GM10248 (cell line): ENCODE measurements at places on chromosomes 12 and 14.

- DNase-seq: no peak
Measured at GRCh38 chr12:104990950-104991349, 4.8 kb downstream of the NOPCHAP1 start.

DNA sequence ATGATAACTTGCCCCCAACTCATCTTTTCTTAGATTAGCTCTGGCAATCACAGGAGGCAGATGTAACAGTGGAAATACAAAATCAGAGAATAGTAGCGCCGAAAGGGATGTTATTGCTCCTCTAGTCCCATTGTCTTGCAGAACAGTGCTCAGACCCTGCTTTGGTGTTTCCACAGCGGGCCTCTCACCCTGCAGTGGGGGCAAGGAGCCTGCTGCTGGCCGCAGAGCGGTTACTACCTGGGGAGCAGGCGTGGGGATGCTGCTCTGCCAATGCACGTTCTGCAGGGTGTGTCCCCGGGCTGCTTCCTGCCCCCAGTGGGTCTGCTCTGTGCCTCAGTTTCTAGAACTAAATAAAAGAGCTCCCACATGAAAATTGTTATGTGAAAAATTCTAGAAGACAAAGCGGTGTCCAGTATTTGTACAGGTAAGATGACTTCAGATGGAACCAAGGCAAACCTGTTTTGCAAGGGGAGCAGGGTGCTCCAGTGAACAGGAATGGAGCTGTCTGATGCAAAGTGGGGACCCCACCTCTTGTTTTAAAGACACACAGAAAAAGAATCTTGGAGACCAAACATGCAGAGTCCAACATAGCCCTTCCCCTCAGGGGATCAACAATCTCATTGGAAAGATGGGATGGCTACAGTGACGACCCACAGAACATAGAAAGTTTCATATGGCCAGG, 35.5 kb downstream of the LRRC74A start:
- DNase-seq: no peak

GRCh38 chr14:103301512-103302354, 32.3 kb upstream of the EIF5 start:
- no peak for DNase-seq

DNA sequence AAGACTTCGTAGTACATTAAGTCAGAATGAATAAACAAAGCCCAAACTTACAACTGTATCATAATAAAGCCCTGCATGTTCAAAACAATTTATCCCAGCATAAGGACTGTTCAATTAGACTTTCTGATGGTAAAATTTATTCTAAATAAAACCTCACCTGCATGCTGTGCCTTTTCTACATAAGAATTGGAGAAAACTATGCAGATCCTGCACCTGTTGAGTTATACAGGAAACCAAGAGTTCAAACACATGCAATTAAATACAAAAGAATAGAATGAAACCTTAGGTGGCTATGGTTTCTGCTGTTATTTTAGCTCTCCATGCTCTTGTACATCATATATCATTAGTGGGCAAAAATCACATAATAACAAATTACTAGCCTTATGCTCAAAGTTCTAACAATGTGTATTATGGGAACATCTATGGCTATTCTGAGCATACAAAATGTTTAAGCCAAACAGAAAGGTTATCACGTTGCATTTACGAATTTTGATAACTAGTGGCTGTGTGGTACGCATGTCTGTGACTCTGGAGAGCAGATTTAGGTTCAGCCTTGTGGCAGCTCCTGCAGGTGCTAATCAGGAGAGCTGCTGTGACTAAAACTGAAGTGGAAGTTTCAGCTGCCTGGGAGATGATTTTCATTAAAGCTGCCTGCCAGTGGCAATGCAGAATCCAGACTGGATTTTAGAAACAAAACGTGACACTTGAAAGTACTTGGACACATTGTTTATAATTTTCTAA, 36.1 kb upstream of the LRFN5 start:
- DNase-seq: no peak

- no peak for DNase-seq
Measured at GRCh38 chr12:92191061-92191460, 45.4 kb upstream of the BTG1 start.

- DNase-seq: no peak
Measured at GRCh38 chr14:73723797-73724661, 9.8 kb upstream of the PNMA1 start.

- no peak for DNase-seq
Measured at GRCh38 chr14:63212209-63212608, 8.0 kb downstream of the RHOJ start.

DNA sequence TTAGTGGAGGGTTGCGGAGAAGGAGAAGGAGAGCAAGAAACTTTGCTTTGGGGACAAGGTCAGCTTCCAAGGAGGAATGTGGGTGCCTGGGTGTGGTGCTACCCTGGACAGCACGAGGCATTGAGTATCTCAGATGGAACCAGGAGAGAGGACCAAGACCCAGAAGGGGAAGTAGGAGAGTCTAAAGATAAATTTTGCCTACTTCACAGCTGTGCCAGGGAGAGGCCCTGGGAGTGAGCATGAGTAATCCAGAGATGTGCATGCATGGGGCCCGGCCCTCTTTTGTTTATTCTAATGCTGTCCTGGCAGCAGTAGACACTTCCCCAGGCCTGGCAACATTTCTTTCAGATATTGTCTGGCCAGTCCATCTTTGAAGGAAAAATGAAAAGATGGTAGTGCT, 49.5 kb upstream of the GNPNAT1 start:
- DNase-seq: peak; percentile 19

GRCh38 chr12:111102102-111102739, 181.8 kb upstream of the MYL2 start:
- no peak for DNase-seq

DNA sequence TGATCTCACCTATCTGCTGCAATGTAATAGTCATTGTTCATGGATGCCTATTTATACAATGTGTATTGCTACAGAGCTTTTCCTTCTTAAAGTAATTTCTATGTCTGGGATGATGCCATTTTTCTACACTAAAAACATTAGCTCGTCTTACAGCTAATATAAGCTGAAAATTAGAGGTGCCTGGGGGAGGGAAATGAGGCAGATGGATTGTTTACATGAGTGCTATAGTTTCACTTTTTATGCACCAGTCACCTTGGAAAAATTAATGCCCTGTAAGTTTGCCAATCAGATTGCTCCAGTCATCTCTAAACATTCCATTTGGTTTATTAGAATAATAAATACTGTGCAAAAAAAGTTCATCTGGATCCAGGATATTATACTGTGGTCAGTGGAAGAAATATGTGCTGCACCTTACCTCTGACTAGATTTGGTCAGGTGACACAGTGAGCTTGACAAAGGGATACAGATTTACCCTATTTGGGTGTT, 436.2 kb downstream of the RAD51B start:
- DNase-seq: no peak

GRCh38 chr12:20194171-20194570, 174.2 kb upstream of the PDE3A start:
- no peak for DNase-seq

DNA sequence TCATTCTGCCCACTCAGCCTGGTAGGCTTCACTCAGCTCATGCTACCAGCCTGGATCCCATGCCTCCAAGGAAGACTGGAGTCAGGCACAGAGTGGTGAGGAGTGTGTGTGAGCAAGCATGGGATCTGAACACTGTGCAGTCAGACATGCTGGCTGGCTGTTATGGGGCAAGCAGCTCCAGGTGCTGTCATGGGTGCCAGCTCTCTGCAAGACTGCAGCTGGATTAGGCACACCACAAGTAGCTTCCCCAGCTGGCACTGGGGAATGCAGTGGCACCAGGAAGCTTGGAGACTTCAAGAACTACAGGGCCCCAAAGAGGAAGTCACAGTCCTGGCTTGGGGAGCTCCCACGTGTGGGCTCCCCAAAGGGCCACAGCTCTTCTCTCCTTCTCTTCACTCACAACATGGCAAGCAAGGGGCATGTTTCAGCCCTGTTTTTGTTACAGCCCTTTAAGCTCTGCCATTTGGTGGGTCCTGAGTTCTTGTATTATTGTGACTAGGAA, 202.5 kb downstream of the VRK1 start:
- DNase-seq: no peak

DNA sequence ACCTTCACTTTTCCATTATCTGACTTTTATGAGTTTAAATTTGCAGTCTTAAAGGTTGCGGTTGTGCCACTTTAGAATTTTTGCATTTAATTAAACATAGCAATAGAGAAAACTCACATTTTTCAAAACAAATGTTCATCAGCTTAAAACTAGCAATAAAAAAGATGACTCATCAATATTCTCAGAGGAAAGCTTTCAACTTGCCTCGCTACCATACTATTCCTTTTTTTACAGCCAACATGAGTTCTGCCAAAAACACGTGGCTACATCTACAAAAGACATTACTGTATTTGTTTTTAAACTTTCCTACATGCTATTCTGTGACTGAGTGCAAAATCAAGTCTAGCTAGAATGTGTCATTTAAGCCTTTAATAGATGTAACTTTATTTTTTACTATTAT, 497.1 kb downstream of the RPS29 start:
- DNase-seq: no peak

GRCh38 chr12:77392467-77393088, 327.2 kb upstream of the E2F7 start:
- no peak for DNase-seq

DNA sequence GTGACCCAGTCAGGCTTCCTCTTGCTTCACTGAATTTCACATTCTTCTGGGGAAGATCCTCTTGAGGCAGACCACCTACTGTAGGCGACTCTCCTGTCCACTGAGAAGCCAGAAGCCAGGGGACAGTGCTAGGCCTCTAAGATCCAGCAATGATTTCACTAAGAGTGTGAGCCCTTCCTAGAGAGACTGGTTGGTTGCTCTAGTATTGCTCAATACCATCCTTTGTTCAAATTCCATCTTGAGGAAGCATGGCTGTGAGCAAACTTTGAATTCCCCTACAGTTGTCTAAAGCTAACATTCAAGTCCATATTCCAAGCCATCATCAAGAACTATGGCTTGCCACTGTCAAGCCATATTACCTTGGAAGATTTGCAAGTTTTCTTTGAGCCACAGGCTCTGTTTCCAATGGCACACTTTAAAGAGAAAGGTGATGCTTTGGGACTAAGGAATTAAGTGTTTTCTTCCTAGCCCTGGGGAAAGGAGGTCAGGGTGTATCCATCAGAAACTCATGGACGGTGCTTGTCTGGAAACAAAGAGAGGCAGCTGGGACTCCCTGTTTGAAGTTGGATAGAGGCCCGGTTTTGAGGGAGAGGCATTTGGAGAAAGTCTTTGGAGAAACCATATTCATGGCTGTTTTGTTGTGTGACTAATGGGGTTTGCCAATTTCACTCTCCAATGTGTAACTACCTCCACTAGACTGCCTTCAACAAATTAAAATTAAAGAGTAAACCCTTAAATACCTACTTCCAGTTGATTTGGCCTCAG, 1217.9 kb downstream of the VRK1 start:
- no peak for DNase-seq

DNA sequence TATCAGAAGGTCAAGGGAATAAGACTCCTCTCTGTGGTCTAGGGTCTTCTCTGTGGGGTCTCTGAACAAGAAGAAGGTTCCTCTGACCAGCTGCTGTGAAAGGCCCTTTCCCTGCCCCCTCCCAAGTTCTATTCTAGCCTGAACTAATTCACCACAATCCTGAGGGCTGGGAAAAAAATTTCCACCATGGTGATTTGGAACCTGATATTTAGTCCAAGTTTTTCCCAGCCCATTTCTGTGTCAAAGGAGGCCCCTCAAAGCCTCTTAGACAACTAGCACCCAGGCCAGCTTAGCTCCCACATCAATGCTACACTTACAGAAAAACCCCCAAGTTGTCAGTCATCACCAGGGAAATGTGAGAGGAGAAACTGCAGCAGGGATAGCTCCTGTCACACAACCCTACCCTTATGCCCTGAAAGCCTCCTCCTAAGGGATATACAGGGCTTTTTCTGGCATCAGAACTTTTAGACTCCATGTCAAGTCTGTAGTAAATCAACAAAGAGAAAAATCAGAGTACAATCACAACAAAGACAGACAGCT, 4.5 kb downstream of the FMNL3 start:
- DNase-seq: no peak

- DNase-seq: no peak
Measured at GRCh38 chr12:113424456-113424855, 2.3 kb downstream of the SDSL start.
